ENCODE measurements at places on chromosomes 1 and 21.

GRCh38 chr1:186798960-186799688 lies 29.6 kb upstream of the PLA2G4A start:
- DNase-seq, result no peak

- no peak for DNase-seq
Observed at GRCh38 chr1:24018611-24019580, 38.8 kb upstream of the SRSF10 start.

DNA sequence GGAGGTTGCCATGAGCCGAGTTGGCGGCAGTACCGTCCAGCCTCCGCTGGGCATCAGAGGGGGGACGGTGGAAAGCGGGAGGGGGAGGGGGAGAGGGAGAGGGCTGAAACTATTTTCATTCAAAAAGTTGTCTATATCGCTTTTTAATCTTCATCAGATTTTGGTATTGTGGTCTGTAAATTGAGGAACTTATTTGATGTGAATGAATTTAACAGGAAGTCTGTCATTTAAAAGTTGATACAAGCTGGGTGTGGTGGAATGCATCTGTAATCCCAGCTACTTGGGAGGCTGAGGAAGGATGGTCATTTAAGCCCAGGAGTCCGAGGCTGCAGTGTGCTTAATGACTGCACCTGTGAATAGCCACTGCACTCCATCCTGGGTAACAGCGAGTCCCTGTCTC lies 3.0 kb upstream of the EPHX4 start:
- DNase-seq, result no peak

DNA sequence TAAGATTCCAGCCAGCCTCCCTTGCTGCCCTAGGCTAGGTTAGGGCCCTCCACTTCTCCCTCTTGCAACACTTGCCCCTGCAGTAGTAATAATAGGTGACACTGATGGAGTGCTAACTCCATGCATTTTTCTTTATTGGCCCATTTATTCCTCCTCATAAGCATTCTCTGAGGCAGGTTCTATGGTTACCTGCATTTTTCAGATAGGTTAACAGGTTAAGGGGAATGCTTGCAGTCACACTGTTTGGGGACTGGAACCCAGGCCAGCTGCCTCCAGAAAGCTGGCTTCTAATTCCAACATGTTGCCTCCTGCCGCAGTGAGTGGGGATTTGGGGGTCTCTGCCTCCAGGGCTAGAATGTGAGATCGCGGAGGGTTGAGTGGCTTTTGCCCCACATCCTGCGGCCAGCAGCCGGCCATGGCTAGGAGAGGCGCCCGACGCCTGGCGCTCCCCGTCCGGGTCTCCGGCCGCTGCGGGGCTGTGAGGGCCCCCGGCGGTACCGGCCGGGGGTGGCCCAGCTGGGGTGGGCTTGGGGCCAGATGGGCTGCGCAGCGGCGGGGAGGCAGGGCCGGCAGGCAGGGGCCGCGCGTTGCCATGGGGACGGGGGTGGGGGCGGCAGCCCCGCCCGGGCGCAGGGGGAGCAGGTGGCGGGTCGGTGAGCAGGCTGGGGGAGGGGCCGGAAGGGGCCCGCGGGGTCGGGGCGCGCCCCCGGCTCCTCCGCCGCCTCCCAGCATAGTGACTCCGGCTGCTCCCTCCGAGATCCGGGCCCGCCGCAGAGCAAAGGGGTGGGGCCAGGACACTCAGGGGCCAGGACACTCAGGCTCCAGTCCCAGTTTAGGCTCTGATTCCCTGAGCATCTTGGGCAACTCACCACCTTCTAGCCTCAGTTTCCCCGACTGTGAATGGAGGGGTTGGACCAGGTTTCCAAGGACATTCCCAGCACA lies 68.4 kb upstream of the SSBP3 start:
- DNase-seq, result peak; percentile 53

DNA sequence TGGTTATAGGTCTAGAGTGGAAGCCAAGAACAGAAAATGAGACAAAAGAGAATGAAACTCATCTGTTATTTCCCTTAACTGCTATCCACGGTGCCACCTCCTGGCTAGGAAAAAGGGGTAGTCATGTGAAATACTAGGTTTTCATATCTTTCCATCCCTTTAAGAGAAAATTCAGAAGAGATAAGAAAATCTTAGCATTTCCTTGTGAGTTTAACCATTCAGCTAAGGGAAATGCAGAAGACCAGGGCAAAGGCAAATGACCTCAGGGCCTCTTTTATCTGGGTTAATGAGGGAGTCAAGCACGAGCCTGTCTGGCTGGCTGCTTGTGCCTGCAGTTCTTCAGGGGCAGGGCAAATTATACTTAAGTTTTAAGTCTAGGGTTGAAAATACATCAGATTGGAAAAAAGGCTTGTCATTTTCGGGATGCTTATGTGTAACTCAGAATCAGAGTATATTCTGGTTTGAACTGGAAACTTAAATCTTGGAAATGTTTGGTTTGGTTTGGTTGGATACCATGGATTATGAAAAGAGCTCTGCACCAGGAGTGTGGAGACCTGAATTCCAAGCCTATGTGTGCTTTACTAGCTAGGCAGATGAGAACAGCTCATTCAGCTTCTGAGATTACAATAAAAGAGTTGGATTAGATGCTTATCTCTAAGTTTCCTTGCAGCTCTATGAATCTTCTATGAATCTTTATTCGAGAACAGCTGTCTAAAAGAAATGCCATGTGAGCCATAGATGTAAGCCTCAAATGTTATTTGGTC lies 19.9 kb downstream of the NIBAN1 start:
- DNase-seq, result no peak

DNA sequence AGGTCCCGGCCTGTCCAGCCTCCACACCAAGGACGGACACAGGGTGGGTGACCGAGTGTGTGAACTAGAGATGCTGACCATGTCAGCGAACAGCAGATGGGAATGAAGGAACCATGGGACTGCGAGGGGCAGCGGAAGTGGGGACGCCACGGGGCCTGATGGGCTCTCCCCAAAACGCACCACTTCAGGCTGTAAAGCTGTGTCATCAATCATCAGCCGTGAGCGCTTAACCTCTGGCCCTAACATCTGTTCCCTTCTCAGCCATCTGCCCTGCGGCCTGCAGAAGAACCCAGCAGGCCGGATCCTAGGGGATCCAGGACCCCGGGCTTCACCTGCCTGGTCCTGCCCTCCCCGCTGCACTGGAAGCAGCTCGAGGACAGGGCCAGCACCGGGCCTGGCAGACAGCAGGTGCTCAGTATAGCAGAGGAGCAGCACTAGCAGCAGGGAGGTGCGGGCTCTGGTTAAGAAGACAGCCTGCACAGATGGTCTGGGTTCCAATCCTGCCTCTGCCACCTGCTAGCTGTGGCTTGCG lies 58.7 kb downstream of the DMRTB1 start:
- no peak for DNase-seq

DNA sequence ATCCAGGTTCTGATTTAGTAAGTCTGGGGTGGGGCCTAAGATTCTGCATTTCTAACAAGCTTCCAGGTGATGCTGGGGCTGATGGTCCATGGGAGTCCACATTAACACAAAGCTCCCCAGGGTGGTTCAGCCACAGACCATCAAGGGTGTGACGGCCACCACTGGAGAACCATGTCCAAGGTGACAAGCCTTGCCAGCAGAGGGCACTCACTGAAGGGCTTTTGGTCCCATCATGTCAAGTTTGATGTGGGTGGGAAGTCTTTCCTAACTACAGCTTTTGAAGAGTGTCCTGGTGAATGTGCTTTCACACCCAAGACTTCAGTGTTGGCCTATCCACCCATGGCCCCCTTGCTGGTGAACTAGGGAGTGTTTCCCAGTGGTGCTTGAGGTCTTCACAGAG lies 67.1 kb downstream of the UBE2T start:
- no peak for DNase-seq

DNA sequence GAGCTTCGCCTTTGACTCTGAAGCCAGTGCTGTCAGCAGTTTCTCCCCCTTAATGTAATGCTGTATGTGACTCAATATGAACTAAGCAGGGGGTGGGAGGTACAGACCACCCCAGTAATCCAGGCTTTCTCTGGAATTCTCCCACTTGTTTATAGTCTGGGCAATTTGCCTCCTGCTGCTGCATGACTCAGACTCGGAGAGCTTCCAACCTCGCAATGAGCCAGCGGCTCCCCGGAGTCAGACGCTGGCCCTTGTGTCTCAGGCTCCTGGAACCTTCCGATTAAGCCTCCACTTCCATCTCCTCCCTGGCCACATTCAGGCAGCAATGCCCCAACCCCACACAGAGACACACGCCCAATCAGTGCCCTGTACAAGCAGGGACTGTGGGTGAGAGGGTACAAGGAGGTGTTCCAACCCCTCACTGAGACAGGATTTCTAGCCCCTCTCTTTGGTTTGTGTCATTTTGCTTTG lies 471.7 kb upstream of the VAMP3 start:
- DNase-seq, result no peak

DNA sequence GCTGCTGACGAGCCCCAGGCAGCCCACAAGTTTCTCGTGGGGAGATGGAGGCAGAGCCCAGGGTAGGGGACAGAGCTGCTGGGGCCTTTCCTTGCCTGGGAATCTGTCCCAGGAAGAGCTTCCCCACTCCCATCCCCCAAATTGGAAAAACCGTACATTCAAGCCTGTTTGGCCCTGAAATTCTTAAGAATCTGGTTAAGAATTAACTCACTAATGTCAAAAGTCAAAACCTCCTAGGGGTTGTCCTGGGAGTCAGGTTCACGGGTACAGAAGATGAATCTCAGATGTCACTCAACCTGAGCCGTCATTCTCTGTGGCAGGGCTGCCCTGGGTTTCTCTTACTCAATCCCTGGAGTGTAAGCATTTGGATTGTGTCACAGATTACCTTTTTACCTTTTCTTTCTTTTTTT lies 8.4 kb downstream of the C1orf115 start:
- no peak for DNase-seq

DNA sequence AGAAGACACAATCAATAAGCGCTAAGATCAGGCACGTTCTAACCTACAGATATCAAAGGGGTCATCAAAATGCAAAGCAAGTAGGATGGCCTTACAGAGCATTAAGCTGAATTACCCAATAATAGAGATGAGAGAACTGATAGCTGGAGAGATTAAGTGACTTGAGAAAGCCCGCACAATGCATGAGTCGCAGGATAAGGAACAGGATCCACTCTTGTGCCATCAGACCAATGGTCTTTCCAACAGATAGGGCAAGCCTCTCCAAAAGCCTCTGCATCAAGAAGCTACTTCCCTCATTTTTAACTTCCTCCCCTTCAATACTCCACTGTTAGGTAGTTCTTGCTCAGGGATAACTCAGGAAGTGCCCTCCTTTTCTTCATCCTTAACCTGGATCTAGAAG lies 2.6 kb downstream of the CHML start:
- no peak for DNase-seq

DNA sequence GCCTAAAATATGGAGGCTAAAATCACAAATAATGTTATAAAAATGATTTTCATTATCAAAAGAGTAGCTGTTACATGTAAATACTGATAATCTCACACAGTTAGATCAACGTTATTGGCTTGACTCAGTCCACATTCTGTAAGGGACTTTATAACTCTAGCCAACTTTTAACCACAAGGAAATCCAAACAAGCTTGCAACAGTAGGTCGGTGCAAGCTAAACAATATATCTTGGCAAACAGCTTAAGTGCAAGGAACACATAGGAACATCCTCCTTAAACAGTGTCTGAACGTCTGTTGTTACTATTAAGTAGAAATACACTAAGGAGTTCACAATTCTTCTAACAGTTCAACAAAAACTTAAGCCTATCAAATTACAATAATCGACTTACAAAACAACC lies 126.7 kb downstream of the EIF4G3 start:
- no peak for DNase-seq
